Activated T-helper 1 cell treated with anti-CD3 and anti-CD28 coated beads, Interleukin-2, amount 50 U/mL, for 16 hours (primary cell): ENCODE measurements at places on chromosomes 16 and 17.

GRCh38 chr16:52095471-52095870, 451.5 kb downstream of the TOX3 start:
- no peak for DNase-seq

- DNase-seq, result peak; percentile 78
These were observed 4.1 kb upstream of the CDH15 start for GRCh38 chr16:89167425-89167941.

DNA sequence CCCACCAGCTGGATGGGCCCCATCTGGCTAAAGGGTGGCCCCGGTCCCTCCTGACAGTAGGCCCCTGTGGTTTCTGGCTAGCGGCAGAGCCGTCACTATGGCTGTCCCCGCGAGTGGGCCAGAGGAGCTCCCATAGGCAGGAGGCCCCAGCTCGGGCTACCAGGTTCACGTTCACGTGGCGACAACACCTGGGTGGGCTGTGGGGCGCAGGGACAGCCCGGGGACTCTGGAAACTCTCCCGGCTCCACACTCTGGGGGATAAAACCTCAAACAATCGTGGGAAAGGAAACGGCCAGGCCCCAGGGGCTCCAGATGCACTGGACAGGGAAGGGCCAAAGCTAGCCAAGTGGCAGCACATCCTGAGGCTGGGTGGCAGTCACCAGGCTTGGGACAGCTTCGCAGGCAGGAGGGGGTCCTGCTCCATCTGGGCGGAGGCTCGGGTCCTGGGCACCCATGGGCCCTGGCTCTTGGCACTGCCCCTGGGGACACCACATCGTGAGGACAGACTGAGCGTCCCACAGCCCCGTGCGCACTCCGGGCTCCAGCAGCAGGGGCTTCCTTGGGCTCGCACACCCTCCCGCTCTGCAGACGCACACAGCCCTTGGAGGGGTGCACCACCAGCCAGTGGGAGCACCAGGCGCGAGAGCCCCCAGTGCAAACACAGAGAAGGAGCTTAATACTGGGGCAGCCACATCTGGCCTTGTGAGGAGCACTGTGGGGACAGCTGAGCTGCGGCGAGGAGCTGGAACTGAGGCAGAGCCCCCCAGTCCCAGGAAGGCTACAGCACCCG, 4.4 kb downstream of the RNF166 start:
- DNase-seq, result no peak

GRCh38 chr17:80397686-80398085, 17.3 kb upstream of the ENDOV start:
- no peak for DNase-seq

DNA sequence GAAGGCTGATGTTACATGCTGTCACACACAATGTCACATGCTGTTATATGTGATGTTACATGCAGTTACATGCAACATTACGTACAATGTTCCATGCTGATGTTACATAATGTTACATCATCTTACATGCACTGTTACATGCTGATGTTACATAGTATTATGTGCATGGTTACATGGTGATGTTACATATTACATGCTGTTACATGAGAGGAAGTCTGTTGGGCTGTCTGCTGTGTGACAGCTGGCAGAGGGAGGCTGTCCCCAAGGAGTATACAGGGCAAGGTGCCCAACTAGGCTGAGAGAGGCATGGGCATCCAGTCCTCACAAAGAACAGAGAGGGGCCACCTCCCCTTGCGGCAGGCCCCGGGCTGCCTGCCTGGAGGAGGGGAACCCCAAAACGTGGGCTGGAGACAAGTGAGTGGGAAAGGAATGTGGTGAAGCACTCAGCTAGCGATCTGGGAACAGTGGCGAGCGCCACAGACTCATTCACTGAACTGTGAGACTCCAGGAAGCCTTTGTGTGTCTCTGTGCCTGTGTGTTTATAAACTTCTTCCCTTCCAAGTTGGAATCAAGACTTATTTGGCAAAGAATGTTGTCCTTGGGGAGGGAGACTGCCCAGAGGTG, 30.6 kb downstream of the TMEM92 start:
- DNase-seq, result no peak

- peak; percentile 49 for DNase-seq
These were observed 23.8 kb downstream of the SPHK1 start for GRCh38 chr17:76408037-76408849.

DNA sequence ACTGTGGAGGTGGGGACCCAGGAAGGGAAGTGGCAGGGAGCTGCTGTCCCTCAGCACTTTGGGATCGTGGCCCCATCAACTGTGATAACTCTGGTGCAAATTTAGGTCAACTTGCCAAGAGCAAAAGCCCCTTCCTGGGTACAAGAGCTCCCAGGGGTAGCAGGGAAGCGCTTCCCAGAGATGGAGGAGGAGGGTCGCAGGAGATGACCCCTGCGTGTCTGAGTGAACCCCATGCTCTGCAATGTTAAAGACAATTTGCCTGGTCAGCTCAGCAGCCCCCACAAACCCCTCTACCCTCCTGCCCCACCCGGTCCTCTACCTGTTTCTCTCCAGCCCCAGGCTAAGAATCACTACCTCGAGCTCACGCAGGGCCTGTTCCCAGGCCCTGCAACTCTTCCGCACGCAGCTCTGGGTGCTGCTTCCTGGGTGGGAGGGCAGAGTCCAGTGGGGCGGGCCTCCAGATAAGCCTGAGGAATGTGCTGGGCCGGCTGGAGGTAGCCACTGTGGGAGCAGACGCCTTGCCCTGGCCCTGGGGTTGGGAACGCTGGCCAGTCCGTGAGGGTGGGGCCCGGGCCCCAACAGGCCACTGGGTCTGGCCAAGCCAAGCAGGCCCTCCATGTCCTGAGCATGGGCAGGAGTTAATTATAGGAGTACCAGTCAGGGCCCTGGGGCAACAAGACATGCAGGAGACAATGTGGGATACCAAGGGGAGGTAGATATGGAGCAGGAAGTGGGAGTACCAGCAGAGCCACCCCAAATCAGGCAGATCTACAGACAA, 6.1 kb downstream of the DOK4 start:
- no peak for DNase-seq

GRCh38 chr17:57697891-57698711, 47.0 kb downstream of the CCDC182 start:
- no peak for DNase-seq

DNA sequence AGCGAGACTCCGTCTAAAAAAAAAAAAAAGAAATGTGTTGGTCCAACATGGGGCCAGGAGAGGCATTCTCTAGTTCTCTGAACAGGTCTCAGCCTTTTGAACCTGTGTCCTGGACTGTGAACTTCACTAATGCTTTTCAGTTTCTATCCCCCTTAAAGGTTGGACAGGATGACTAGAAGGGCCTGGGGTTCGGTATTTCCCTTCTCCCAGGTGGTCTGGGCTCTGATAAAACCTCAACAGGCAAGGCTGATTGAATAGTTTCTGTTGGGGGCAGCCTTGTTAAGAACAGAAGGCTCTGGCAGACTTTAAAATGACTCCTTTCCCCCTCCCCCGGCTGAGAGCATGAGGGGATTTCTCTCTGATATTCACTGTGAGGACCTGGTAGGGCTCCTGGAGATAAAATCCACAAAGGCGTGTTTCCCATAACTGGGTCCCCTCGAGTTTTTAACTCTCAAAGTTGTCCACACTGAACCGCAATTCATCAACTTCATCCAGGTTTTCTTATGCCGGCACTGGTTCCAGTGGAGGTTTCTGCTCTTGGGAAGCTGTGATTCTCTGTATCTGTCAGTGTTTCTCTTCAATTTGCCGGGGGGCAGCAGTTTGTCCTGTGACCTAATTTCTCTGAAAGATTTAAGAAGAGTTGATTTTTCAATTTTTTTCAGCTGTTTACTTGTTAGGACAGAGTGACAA, 91.3 kb downstream of the METRNL start:
- no peak for DNase-seq

DNA sequence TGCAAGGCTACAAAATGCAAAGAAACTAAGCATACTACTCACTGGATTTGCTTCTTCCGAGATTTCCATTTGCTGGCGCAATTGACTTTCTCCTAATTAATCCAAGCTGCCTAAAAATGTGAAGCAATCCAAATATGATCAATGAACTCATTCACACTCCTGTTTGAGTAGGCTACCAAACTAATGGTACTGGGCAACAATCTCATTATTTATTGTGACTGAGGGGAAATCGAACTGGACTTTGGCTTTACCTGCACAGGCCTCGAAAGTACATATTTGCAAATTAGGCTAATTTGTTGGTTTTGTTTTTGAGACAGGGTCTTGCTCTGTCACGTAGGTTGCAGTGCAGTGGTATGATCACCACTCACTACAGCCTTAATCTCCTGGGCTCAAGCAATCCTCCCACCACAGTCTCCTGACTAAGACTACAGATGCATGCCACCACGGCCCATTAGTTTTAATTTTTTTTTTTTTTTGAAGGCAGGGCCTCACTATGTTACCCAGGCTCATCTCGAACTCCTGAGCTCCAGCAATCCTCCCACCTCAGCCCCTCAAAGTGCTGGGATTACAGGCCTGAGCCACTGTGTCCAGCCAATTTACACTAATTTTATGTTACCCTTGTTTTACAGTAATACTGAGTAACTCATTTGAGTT, 2.6 kb downstream of the ERI2 start:
- no peak for DNase-seq

DNA sequence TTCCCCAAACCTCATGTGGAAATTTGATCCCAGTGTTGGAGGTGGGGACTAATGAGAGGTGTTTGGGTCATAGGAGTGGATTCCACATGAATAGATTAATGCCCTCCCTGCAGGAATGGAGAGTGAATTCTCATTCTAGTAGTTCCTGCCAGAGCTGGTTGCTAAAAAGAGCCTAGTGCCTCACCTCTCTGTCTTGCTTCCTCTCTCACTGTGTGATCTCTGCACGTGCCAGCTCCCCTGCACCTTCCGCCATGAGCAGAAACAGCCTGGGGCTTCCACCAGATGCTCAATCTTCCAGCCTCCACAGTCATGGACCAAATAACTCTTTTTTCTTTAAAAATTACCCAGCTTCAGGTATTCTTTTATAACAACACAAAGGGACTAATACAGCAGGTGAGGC, 72.9 kb upstream of the CLEC3A start:
- DNase-seq, result no peak

GRCh38 chr17:48240122-48240521, 132.6 kb downstream of the SNX11 start:
- no peak for DNase-seq

GRCh38 chr17:38879878-38880665, 10.2 kb downstream of the LASP1 start:
- no peak for DNase-seq

DNA sequence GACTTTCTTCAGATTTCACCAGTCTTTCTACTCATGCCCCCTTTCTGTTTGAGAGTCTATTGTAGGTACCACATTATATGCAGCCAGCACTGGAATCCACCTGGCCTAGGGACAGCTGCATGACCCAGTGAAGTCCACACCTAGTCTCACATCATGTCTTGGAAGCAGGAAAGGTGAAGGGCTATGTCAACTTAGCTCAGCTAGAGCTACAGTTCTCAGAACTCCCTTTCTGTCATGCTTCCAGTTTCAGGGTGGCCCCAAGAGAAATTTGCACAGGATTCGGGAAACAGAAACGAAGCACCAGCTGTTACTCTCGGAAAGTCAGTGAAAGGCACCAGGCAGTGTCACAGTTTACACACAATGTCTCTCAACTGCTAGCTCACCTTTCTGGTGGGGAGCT, 51.6 kb upstream of the NLRP1 start:
- no peak for DNase-seq

GRCh38 chr17:76532072-76532651, 5.3 kb downstream of the CYGB start:
- DNase-seq, result no peak

DNA sequence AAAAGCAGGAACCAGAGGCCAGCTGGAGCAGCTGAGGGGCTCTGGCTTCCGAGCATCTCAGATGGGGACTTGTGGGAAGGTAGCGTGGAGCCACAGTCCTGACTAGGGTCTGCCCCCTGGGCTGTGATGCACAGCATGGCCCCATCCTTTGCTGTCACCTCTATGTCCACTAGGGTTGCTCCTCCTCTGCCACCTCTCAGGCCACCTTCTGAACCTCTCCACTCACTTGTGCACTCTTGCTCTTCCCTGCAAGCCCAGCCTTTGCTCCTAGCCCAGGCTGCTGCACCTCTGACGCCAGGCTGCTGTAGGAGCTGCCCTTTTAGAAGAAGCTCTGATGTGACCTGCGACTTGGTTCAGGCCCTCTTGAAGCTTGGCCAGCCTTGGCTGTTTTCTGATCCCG, 24.3 kb upstream of the SMPD3 start:
- no peak for DNase-seq

- DNase-seq, result no peak
These were observed 175.6 kb downstream of the ABCC12 start for GRCh38 chr16:47980212-47980611.

- DNase-seq, result no peak
These were observed 13.8 kb downstream of the AANAT start for GRCh38 chr17:76481071-76481655.

GRCh38 chr17:61482467-61482866, 30.2 kb downstream of the TBX4 start:
- DNase-seq, result no peak

DNA sequence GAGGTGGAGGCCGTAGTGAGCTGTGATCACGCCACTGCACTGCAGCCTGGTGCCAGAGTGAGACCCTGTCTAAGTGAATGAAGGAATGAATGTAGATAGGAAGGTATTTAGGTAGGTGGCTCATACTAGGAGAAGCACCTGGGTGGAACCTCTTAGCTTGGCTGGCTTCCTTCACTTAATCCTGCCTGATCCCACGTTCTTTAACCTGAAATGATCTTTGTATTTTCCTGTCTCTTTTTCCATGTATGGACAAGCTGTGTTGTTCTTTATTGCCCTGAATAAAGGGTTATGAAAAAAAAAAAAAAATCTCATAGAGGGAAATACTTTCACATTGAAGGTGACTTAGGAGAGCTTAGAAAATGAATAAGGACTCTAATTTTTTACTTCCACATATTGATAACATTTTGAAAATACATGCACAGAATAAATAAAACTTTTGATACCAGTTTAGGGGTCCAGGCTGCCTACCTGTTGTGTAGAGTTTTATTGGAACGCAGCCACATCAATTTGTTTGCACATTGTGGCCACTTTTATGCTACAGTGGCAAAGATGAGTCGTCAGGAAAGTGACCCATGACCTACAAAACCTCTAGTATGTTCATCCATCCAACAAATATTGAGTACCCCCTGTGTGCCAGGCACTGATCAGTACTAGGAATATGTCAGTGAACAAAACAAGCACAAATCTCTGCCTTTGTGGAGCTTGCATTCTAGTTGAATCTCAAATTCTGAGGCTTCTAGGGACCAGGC, 44.6 kb downstream of the VPS35L start:
- DNase-seq, result no peak

GRCh38 chr17:77462090-77462489, 321.3 kb downstream of the SEC14L1 start:
- DNase-seq, result no peak

DNA sequence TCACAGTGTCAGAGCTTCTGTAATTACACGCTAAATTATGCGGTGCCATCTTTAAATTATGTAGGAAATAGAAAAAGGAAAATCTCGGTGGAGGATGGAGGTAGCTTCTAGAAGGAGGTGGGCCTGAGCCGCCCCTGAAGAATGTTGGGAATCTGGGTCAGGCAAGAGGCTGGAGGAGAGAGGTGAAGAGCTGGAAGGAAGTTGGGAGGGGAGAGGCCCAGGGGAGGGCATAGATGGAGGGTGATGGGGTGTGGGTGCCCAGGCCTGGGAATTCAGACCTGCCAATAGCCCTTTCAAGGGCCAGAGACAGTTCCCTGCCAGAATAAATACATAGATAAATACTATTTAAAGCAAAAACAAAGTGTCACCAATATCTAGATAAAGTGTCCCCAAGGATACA, 415.0 kb upstream of the HSBP1 start:
- DNase-seq, result no peak
